ENCODE measurements at places on chromosomes 5 and 9.

- no peak for DNase-seq
These were observed 220.3 kb downstream of the SPATA31D1 start for GRCh38 chr9:82208741-82209450.

- no peak for DNase-seq
These were observed 996.4 kb upstream of the WWC1 start for GRCh38 chr5:167294882-167295680.

GRCh38 chr5:170289764-170290163, 7.8 kb downstream of the LCP2 start:
- DNase-seq = no peak

DNA sequence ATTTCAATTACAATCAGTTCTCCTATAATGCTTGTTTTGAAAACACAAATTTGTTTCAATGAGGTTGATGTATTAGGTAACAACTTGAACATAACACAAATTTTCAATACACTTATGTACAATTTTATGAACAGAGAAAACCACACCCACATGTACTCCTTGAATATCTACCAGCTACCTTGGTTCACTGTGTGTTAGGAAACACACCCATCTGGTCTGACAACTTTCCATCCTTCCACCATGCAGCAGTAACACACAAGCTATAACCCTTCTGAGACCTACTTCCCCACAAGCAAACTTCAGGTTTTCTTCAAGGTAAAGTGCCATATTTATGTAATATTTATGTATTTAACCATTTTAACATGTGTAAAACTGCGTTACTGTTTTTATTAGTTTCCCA, 36.4 kb upstream of the UBQLN1 start:
- no peak for DNase-seq

Data from activated T-cell treated with anti-CD3 and anti-CD28 coated beads for 48 hours (primary cell).